SJCRH30 (cell line): ENCODE measurements at places on chromosomes 5 and 9.

DNA sequence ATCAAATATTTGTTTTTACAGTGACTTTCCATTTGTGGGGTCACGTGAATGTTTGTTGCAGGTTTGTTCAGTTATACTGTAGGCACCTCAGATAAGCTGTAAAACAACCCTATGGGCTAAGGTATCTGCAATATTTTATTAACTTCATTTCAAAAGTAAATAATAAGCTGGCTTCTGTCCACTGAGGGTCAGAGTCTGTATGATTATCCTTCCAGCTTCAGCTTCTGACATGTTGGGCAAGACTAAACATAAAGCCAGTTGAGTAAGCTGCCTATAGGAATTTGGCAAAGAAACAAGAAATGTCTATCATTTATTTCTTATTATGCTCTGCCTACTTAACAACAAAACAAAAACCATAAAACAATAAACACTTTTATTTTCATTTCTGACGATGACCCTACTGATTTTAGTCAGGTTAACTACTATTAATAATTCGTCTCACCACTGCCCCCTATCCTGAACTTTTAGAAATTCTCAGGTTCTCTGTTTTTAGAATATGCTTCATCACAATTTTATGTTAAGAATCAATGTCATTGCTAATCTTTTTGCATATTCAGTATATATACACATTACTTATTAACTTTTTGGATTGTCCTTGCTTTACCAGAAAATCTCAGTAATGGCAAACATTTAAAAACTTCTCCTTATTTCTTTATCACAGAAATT is 413.6 kb upstream of the ADAMTSL1 start:
- H3K36me3 ChIP-seq, result no peaks in the 10 kb centered on the region
- no peak overlapping the region for H3K27ac ChIP-seq
- no peaks in the 10 kb centered on the region for H3K27me3 ChIP-seq
- H3K4me1 ChIP-seq, result no peaks in the 10 kb centered on the region

DNA sequence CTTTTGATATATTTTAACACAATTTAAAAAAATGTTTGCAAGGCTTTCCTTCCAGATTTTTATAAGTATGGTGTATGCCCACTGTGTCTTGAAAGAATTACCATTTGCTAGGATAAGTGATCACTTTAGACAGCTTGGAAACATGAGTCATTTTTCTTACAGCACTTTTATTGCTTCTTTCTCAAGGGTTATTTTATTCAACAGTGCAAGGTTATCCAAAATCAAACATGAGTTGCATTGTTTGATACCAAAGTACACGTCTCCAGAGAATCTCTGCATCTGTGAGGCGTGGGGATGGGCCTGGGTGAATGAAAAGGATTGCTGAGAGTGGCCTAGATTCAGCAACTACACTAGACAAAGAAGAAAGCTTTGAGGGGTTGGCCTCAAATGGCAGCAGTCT is 329.6 kb downstream of the ADAMTS6 start:
- H3K36me3 ChIP-seq, result no peaks in the 10 kb centered on the region
- H3K27me3 ChIP-seq, result no peaks in the 10 kb centered on the region
- peaks cover 11% of the 10 kb centered on the region for H3K4me1 ChIP-seq

- no peak for DNase-seq
- no peak overlapping the region for H3K27ac ChIP-seq
- H3K4me1 ChIP-seq, result peaks cover 21% of the 10 kb centered on the region
- H3K27me3 ChIP-seq, result no peaks in the 10 kb centered on the region
Measured at GRCh38 chr5:158115468-158115867, 256.5 kb upstream of the CLINT1 start.

DNA sequence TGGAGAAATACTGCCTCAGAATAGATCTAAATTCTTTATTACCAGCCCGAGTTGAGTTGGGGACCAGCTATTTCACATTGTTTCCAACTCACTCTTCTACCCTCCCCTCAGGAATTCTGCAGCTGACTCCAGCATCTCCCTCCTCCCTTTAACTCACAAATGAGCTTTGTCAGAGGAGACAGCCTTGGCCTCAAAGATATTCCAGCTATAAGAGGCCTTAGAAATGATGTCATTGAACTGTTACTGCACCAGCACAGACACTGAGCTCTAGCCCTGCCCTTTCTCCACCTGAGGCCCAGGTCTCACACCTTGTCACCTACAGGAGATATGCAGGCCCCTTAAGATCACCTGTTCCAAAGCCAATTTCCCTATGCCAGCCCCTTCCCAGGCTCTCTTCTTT is 78.4 kb upstream of the ATP10B start:
- no peak overlapping the region for H3K4me3 ChIP-seq
- H3K4me1 ChIP-seq, result peaks cover 6% of the 10 kb centered on the region; the same call in 1 of the 2 replicates
- no peak overlapping the region for H3K27ac ChIP-seq
- H3K36me3 ChIP-seq, result no peaks in the 10 kb centered on the region

DNA sequence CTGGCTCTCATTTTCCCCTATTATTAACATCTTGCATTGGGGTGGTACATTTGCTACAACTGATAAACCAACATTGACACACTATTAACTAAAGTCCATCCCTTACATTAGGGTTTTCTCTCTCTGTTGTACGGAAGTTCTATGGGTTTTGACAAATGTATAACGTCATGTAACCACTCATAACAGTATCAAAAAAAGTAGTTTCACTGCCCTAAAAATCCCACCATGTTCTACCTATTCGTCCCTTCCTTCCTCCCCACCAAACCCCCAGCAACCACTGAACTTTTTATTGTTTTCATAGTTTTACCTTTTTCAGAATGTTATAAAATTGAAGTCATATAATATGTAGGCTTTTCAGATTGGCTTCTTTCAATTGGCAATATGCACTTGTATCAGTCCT is 40.1 kb downstream of the MLLT3 start:
- no peaks in the 10 kb centered on the region for H3K4me1 ChIP-seq
- H3K27ac ChIP-seq, result no peak overlapping the region
- H3K4me3 ChIP-seq, result no peak overlapping the region
- no peaks in the 10 kb centered on the region for H3K27me3 ChIP-seq
- H3K36me3 ChIP-seq, result no peaks in the 10 kb centered on the region

GRCh38 chr5:98698359-98698758 is 75.1 kb upstream of the RGMB start:
- DNase-seq, result no peak
- no peaks in the 10 kb centered on the region for H3K27me3 ChIP-seq
- H3K4me1 ChIP-seq, result no peaks in the 10 kb centered on the region
- no peak overlapping the region for H3K4me3 ChIP-seq

- H3K36me3 ChIP-seq, result no peaks in the 10 kb centered on the region
- DNase-seq, result no peak
- no peak overlapping the region for H3K4me3 ChIP-seq
- no peaks in the 10 kb centered on the region for H3K27me3 ChIP-seq
- peaks cover 16% of the 10 kb centered on the region for H3K4me1 ChIP-seq
- H3K27ac ChIP-seq, result no peak overlapping the region
Measured at GRCh38 chr9:16039988-16040761, 487.3 kb downstream of the CCDC171 start.

GRCh38 chr5:179964015-179964414 is 56.3 kb upstream of the TBC1D9B start:
- H3K27me3 ChIP-seq, result no peaks in the 10 kb centered on the region
- DNase-seq, result no peak
- peaks cover 3% of the 10 kb centered on the region; the same call in 1 of the 2 replicates for H3K36me3 ChIP-seq
- H3K4me1 ChIP-seq, result no peaks in the 10 kb centered on the region
- no peak overlapping the region for H3K4me3 ChIP-seq

GRCh38 chr5:167864801-167865200 is 426.6 kb upstream of the WWC1 start:
- H3K36me3 ChIP-seq, result no peaks in the 10 kb centered on the region
- H3K4me3 ChIP-seq, result no peak overlapping the region
- no peaks in the 10 kb centered on the region for H3K4me1 ChIP-seq
- no peaks in the 10 kb centered on the region for H3K27me3 ChIP-seq

GRCh38 chr5:147248561-147248960 is 13.7 kb downstream of the STK32A start:
- H3K27me3 ChIP-seq, result peaks cover 3% of the 10 kb centered on the region; the same call in 1 of the 2 replicates
- H3K36me3 ChIP-seq, result no peaks in the 10 kb centered on the region
- H3K27ac ChIP-seq, result no peak overlapping the region
- no peak overlapping the region for H3K4me3 ChIP-seq
